Activated naive CD8-positive, alpha-beta T cell treated with anti-CD3 and anti-CD28 coated beads, Interleukin-2, amount 50 U/mL, for 24 hours (primary cell): ENCODE measurements at places on chromosomes 2 and 18.

DNA sequence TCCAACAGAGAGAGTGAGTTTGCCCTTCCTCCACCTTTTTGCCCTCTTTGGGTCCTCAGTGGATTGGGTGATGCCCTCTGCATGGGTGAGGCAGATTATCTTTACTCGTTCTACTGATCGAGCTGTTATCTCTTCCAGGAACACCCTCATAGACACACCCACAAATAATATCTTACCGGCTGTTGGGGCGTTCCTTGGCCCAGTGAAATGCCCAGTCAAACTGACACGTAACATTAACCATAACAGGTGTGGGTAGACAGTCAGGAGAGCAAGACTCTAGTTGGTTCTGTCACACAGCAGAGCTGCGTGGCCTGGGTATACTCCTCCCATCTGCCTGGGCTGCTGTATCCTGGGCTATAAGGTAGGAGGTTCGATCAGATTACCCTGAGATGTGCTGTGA, 144.1 kb downstream of the AGAP1 start:
- no peak for DNase-seq

DNA sequence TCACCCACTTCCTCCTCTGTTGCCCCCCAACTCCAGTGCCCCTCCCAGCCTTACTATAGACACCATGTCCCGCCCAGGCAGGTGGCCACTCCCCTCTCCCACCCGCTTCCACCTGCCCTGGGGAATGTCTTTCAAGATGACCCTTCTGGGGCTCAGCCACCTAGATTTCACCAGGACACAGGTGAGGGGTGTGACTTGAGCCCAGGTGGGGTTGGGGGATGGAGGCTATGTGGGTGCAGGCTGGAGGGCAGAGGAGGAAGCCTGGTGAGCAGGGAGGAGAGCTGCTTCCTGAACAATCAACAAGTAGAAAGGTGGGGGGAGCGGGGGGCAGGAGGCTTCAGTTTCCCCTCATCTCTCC, 8.7 kb downstream of the ADRA2B start:
- DNase-seq = no peak

DNA sequence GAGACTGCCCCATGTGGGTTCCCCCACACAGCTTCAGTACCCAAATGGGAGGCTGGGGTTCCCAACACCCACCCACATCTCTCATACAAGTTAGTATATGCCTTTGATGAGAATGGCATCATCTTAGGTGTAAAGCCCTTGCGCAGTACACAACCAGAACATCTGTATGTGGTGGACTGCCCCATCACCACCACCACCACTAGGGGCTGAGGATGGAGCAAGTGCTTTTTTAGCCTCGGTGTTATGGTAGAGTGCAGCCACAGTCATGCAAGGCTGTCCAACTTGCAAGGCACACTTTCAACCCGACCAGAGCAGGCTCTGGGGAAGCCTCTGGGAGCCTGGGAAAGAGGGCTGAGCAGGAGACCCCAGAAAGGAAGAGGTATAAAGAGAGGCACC, 241.2 kb downstream of the TFCP2L1 start:
- no peak for DNase-seq

- DNase-seq = no peak
Measured at GRCh38 chr2:160425434-160426151, 68.0 kb downstream of the RBMS1 start.

DNA sequence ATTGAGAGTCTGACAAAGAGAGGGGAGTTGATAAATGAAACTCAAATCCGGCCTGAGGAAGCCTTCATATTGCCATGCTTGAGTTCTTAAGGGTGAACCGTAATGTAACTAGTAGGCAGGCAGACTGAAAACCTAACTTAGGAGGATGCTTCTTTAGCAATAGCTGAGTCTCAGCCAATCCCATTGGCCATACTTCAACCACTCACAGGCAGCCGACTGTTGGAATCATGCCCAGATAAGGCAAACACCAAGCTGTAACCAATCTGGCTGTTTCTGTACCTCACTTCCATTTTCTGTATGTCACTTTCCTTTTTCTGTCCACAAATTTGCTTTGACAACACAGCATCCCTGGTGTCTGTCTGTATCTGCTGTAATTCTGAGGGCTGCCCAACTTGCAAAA, 39.5 kb downstream of the TPRKB start:
- DNase-seq = no peak

DNA sequence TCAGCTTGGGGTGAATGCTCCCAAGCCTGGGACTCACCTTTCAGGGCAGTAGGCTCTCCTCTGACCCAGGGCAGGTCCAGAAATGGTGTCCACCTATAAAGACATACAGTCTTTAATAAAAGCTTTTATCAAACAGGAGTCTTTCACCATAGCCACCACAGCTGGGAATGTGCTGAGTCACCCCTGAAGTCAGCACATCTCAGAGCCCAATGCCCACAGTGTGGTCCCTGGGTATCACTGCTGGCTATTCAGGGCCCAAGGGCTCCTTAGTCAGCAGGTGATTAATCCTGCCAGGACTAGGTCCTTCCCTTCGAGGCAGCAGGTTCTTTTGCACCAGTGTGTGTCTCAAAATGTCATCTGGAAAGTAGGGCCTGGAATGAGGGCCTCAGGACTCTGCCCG, 181.9 kb downstream of the MEMO1 start:
- DNase-seq = no peak
